ENCODE measurements at places on chromosomes 6 and 20.

- no peak for DNase-seq
Measured at GRCh38 chr20:22333885-22334545, 250.4 kb downstream of the FOXA2 start.

GRCh38 chr6:108945681-108946159 lies 97.5 kb downstream of the ARMC2 start:
- no peak for DNase-seq

DNA sequence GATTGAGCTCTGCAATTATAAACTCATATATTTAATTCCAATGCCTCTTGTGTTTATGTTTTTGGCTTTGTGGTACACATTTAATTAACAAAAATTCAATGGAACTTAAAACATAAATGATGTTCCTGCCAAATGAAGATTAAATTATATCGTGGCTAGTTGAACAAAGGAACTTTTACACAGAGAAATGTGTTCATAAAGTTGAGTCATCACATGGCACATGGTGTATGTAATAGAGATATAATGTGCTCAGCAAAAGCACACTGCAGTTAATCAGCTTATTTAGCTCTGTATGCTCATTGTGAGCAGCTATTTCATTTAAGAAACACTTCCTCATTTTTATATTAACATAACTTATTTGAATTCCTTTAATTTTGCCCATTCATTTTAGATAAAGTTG lies 1295.6 kb upstream of the CITED2 start:
- DNase-seq = no peak

DNA sequence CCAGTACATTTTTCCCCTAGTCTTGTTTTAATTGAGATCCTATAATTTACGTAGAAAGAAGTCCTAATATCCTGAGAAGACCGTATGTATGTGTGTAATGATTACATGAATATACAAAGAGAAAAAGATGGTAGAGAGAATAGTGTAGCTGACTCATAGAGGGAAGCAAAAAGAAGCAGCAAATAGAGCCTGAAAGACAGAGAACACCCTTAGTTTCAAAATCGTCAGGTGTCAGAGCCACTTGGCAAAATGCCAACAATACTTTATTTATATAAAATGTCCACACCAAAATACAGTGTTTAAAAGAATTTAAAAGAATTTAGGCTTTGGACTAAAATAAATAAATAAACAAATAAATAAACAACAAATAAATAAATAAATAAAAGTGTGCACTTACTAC lies 1414.1 kb upstream of the EYS start:
- no peak for DNase-seq

DNA sequence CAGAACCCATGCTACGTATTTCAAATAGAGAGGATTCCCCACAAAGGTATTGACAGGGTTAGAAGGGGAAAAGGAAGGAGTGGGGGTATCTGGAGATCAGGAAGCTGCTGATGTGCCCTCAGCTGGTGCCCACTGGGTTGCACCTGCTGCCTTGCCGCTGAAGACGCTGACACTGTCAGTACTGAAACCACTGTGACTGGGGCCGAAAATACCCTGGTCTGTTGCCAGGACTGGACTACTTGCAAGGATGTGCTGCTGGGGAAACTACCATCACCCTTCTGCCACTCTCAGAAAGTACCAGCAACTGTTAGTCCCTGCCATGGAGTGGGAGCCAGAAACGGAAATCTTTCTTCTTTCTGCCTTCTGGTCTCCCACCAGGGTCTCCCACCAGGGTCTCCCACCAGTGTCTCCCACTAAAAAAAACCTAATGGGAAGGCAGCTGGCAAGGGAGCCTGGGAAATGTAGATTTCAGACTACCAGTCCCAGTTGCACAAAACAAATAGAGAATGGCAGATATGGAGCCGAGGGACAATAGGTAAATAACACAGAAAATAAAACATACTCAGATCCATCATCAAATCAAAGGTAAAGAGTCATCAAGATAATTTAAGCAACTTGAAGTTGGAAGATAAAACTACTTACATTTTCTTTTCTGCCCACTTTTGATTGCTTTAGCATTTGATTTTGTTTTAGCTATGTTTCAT lies 204.8 kb downstream of the TPBG start:
- no peak for DNase-seq

DNA sequence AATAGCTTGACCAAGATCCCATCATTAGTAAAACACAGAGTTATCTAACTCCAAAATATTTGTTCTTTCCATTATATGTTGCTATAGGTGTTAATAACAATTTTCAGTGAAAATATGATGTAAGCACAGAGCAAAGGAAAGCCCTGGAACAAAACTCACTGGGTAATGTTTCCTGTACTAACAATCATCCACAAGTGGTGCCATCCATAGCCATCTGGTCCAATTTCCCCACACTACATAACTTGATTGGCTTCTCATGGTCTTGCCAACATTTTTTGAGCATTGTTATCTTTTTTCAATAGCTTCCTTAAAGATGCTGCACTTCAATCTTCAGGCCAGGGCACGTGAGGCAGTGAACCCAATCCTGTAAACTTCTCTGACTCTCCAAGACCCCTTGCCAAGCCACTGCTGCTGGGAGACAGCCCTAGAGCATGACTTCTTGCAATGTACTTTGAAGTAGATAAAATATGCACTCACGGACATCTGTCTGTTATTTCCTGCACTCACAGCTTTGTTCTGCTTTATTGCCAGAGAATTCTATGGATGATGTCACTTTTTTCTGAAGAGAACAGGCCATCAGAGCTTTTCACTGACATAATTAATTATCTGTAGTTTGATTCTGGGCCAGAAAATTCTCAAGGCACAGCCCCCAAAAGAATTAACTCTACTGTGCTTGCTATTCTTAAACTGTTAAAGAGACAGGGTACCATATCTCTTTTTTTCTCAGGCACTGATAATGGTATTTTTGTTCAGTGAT lies 97.5 kb upstream of the TMEM30A start:
- DNase-seq = no peak

- no peak for DNase-seq
Measured at GRCh38 chr20:35173576-35174192, 1.8 kb downstream of the PROCR start.

GRCh38 chr6:26216886-26217713 lies 129.9 kb downstream of the HFE start:
- no peak for DNase-seq

DNA sequence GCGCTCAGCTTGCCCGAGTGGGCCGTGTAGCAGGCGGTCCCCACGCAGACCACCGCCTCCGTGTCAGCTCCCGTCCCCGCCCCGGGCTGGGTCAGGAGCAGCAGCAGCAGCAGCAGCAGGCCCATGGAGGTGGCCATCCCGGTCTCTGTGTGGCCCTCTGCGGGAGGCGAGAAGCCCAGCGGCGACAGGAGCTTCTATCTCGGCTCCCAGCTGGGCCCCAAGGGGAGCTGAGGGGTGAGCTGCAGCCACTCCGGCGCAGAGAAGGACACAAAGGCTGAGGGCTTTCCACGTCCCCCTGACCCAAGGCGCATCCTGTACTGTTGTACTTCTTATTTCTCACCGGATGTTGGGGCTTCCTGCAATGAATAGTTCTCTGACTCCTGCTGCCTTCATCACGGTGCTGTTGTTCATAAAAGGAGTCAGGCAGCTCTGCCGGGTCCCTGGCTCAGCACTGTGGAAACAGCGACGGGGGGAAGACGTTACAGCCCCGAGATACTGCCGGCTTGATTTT lies at the start of gene CD93:
Gene CD93, minus strand, starts transcription at position 269 of the 511 bp plus-strand sequence. Its CDS starts 132 bp downstream, at position 137.
- DNase-seq = no peak
